ENCODE measurements at places on chromosomes 12 and 14. TPM values are rescaled to one million over a fixed set of nuclear protein-coding genes. Genes with fewer than 3 reads are reported as not detected.

GPR162 gene
- 0.93 TPM for total RNA-seq

OR6C74 gene
- not detected for total RNA-seq

ADCY6 gene
- 0.67 TPM for total RNA-seq

SLC6A15 gene
- 0.30 TPM for total RNA-seq

OTOGL gene
- total RNA-seq: not detected

TEDC1 gene
- total RNA-seq: 33.0 TPM

TEX52 gene
- total RNA-seq: 0.28 TPM

GDF3 gene
- not detected for total RNA-seq

TMTC3 gene
- 9.8 TPM for total RNA-seq

P3H3 gene
- total RNA-seq: 2.2 TPM

DNA sequence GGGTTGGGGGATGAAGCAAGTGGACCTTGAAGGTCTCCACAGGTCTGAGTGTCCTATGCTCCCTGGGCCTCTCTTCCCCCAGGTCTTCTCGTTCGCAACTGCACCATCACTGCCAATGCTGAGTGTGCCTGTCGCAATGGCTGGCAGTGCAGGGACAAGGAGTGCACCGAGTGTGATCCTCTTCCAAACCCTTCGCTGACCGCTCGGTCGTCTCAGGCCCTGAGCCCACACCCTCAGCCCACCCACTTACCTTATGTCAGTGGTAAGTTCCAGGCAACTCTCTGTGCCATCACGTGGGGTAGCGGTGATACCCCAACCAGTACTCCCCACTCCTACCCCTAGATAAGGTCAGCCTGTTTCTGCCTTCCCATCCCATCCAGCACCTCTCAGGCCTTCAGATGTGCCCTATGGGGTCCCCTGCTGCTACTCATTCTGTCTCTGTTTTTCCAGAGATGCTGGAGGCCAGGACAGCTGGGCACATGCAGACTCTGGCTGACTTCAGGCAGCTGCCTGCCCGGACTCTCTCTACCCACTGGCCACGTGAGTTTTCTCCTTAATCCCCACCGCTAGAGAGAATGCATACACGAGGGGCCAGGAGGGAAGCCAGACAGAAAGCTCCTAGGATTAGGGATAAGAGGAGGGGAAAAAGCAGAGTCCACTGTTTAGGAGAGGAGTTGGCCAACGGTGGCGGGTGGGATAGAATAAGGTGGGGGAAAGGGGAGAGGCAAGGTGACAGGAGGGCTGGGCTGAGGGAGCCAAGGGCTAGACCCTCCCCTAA, 1.6 kb upstream of the TAPBPL start:
- DNase-seq: no peak

DNA sequence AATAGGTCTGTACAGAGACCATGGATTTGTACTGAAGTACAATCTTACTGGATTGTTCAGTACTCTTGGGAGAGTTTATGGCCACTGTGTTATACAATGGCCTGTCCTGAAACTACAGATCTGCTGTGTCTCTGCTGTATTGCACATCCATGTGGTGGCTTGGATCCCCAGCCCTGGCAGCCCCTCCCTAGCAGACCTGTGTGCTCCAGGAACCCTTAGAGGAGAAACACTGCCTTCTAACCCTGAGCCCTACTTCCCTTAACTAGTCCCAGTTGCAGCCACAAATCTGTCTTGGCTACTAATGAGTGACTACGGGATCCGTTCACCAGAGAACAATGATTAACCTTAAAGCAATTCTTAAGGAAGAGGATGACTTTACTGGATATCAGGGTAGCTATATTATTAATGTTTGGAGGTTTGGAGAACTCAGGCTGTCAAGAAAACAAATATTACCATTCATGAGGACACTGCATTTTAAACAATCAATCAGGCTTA, 27.7 kb downstream of the RNF34 start:
- no peak for DNase-seq

GRCh38 chr12:75765170-75766059, 254.0 kb upstream of the KRR1 start:
- no peak for DNase-seq

DNA sequence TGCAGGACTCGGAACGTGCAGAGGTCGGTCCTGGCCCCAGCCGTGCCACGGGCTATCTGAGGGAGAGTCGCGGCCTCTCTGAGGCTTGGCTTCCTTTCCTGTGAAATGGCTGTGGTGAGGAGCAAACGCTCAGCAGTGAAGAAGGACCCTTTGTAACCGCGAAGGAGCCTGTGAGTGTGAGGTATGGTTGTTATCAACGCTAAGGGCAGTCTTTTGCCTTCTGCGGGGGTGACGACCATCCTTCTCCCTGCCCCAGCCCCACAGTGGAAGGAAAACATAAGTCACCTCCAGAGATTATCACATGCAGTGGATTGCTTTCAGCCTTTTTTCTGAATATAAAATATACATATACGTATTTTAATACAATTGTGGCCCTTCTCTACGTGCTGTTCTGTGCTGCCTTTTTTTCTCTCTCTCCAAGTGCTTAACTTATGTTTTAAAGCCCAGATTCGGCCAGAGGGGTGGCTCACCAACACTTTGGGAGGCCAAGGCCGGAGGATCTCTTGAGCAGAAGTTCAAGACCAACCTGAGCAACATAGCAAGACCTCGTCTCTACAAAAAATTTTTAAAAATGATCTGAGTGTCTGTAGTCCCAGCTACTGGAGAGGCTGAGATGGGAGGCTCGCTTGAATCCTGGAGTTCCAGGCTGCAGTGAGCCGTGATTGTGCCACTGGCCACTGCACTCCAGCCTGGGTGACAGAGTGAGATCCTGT, 17.4 kb downstream of the TAMALIN start:
- no peak for DNase-seq

- DNase-seq: no peak
These were observed 8.3 kb downstream of the PTPRB start for GRCh38 chr12:70628701-70629480.

DNA sequence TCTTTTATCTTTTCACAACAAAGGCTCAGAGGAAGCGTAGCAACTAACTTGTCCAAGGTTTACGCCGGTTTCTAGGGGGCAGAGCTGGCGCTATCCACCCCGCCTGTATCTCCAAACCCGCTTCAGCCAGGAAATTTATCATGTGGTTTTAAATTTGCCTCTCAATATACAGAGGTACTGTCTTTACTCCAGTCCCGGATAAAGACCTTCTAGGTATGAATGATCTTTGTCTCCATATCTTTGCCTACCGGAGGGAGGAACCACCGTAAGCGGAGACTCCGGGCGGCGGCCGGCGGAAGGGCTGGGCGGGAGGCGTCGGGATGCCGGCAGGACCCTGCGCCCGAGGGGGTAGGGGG, 693 bp upstream of the RIMKLB start:
- no peak for DNase-seq

DNA sequence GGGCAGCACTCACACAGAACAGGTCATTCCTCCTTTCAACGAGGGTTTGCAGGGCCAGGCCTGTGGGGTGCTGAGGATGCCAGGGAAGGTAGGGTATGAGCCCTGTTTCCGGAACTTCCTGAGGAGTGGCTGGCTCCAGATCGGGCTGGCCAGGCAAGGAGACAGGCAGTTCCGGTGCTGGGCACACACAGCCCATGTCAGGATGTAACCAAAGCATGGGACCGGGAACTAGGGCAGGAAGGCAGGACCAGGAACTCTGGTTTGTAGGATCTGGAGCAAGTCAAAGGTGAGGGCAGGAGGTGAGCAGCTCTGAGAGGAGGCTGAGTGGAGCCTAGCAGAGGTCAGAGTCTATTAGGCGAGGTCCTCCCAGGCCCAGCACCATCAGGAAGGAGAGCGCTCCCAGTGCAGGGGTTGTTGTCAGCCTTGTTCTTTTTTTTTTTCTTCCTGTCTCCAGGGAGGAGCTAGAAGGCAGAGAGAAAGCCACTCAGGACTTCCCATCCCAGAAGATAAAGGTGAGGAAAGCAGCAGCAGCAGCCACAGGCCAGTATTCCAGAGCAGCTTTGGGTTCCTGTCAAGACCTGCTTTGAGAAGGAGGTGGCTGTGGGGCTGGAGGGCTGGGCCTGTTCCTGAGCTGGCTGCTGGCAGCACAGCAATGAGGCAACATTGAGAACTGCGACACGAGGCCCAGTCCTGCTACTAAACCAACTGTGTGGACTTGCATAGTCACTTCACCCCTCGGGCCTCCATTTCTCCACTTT, 49.0 kb upstream of the PTGR2 start:
- DNase-seq: no peak

DNA sequence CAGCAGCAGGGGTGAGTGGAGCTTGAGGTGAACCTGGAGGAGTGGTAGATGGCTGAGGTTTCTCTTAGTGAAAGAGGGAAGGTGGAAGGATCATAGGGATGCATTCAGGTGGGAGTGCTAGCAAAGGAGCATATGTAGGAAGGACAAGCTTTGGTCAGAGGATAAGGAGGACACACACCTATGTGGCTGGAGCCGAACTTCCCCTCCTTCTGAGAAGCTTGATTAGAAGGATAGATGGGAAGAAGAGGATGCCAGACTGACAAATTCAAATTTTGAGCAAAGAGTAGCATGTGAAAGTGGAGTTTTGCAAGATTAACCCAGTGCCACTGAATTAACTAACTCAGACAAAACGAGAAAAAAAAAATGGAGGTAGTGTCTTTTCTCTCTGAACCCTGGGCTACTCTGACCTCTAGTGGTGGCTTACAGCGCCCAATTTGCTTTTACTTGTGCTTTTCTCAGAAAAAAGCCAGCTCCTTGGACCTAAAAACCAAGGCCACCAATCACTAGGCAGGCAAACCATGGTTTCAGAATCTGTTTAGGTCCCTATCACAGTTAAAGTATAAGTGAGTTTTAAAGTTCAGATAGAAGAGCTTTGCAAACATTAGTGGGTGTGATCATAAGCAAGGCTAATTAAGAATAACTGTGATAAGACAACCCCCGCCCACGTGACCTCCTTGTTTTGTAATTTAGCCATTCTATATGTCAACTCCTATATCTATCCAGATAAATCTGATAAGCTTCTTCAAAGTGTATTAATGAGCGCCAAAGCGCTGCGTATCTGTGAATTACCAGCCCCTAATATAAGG, 15.5 kb downstream of the EMP1 start:
- peak; percentile 72 for DNase-seq

DNA sequence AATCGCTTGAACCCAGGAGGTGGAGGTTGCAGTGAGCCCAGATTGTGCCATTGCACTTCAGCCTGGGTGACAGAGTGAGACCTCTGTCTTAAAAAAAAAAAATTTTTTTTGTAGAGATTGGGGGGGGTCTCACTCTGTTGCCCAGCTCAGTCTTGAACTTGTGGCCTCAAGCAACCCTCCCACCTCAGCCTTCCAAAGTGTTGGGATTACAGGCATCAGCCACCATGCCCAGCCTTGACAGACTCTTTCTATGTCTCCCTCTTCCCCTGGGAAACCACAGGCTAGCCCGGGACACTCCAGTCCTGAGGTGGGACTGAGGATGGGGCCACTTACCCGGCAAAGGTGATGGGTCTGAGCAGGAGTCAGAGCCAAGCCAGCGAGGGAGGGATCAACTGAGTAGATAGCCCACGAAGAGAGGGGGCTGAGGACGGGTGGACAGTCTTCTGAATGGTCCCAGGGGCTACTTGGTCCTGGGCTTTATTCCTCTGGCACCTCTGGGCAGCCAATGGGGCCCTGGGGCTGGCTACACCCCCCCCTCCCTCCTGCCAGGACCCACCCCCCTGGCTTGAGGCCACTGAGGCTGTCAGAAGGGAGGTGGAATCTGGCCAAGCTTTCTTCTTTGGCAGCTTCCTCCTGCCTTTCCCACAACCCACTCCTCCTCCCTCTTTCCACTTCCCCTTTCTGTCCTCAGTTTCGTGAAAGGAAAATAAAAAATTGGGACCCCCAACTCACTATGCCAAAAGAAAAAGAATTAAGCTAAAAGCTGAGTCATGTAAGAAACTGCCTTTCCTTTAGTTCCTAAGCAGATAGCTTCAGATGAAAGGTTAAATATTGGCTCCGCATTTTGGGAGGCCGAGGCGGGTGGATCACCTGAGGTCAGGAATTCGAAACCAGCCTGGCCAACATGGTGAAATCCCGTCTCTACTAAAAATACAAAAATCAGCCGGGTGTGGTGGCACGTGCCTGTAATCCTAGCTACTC, at the start of gene SDS:
Gene SDS, minus strand, starts transcription at position 453 of the 981 bp plus-strand sequence. CDS start 4,179 bp downstream, outside the sequence.
- no peak for DNase-seq

- DNase-seq: no peak
These were observed 54.4 kb downstream of the ARL6IP4 start for GRCh38 chr12:123034865-123035264.

DNA sequence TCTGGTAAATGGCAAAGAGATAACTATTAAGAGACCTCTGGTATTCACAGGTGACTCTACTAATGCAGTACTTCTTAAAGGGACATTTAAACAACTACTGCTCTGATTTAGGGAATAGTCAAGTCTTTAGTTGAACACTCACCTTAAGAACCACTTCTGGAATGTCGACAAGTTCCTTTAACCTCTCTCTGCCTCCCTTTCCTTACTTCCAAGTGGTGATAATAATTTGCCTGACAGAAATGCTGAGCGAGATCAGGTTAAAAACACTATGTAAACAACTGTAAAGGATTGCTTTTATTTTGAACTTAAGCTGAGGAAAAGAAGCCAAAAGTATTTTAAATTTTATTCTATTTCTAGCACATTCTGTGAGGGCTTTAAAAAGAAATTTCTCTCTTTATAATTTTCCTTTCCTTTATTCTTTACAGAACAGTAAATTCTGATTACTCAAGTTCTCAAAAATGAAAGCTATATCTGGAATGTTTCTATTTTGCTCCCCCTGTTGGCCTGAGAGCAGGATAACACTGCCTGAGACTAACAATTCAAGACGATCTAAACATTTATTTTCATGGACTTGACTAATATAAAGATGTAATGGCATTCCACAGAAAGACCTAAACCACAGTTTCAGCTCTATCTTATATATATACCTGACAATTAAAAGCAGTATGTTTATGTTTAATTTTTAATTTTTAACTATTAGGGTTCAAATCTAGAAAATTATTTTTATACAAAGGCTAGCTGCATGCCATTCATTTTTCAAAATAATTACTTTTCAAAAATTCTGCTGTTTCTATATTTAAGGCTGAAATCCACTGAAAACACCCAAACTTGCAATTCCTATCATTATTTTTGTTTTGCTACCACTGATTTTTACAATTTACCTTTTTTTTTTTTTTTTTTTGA, 29.2 kb downstream of the ZCCHC8 start:
- no peak for DNase-seq

GRCh38 chr12:83468988-83469908, 782.5 kb downstream of the TMTC2 start:
- no peak for DNase-seq

DNA sequence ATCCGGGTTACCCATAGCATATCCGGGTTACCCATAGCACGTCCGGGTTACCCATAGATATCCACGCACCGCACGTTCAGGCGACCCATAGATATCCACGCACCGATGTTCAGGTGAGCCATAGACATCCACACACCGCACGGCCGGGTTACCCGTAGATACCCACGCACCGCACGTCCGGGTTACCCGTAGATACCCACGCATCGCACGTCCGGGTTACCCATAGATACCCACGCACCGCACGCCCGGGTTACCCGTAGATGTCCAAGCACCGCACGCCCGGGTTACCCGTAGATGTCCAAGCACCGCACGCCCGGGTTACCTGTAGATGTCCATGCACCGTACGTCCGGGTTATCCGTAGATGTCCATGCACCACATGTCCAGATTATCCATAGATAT, 60.3 kb upstream of the SYT1 start:
- DNase-seq: no peak
